ENCODE measurements at places on chromosomes 2 and 18. TPM values are rescaled to one million over a fixed set of nuclear protein-coding genes. Genes with fewer than 3 reads are reported as not detected.

The EEF1B2 gene
- total RNA-seq, result 1,180 TPM

GRCh38 chr2:177717831-177718618 is 325.5 kb downstream of the AGPS start:
- no peak for DNase-seq

The HS6ST1 gene
- 9.6 TPM for total RNA-seq

The SCN3A gene
- total RNA-seq, result not detected

The KIF1A gene
- total RNA-seq, result 3.3 TPM

- DNase-seq, result no peak
Measured at GRCh38 chr2:210169516-210170195, 1.6 kb downstream of the KANSL1L start.

DNA sequence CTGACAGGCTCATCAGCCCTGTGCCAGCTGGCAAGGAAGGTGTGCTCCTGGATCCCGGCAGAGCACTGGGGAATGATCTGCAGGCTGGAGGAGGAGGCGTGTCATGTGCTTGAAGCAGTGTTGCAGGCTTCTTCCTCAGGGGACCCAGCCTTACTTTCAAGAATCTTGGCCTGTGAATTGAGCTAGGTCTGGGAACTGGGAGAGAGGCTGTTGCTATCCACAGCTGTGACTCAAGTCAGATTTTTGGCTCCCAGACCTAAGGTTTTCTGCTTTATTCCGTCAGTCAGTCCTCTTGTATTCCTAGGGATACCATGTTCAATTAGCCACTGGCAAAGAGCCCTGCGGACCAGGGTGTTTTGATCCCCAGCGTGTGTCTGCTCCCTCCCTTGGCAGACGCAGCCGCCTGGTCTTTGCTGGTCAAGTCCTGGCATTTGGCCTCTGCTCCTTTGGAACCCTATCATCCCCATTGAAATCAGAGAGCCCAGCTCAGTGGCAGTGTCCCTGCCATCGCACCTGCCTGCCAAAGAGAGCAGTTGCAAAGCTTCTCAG is 32.4 kb downstream of the ASB1 start:
- DNase-seq, result no peak

- no peak for DNase-seq
Measured at GRCh38 chr2:97669448-97669847, at the start of gene C2orf92. Gene C2orf92 (plus strand): TSS chr2:97669713. CDS start chr2:97669789, 76 bp downstream.

- DNase-seq, result peak; percentile 4
Measured at GRCh38 chr2:233428008-233428407, 73.7 kb downstream of the DGKD start.

The G6PC2 gene
- total RNA-seq, result not detected

GRCh38 chr18:75249672-75250470 is 39.3 kb downstream of the TSHZ1 start:
- DNase-seq, result peak; percentile 31

GRCh38 chr18:62637807-62638687 is 77.3 kb upstream of the PHLPP1 start:
- peak; percentile 73 for DNase-seq

The ACADL gene
- total RNA-seq, result not detected

GRCh38 chr18:76791642-76792041 is 30.7 kb upstream of the ZNF236 start:
- no peak for DNase-seq

GRCh38 chr2:143356336-143356735 is 227.1 kb downstream of the ARHGAP15 start:
- DNase-seq, result no peak

- DNase-seq, result peak; percentile 74
Measured at GRCh38 chr2:45497355-45497754, 113.7 kb downstream of the SRBD1 start.

DNA sequence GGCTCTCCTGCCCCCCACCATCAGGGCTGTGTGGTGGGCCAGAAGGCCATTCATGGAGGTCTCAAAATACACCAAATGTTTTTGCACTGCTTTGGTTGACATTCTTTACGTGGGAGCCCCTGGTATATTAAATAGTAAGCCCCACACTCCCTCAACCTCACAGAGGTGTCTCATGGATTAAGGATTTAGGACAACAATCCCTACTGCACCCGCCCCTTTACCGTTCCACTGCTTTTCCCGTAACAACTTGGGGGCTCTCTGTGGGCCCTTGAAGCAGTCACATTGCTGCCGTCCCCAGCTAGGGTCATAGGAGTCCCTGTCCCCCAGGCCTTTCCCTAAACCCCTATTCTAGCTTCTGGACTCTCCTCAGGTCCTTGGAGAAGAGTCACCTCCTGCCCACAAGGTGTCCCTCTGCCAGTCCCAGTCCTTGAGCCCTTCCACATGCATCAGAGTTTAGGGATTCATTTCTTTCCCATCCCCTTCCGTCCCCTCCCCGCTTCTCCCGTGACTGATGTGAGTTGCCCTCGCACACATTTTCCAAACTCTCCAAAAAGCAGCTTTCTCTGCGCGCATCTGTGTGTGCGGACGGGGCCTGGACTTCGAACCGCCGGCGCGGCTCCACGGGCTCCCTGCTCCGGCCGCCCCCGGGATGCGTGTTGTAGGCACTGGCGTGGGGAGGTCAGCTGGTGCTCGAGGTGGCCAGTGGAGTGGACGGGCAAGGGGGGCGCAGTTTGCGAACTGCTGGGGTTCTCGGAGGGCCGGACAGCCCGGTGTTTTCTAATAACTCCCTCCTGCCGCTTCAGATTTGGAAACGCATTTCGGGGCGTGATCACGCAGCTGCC is 84.8 kb downstream of the LYPD1 start:
- no peak for DNase-seq

The OSR1 gene
- total RNA-seq, result not detected

The TACR1 gene
- total RNA-seq, result not detected

GRCh38 chr18:36179562-36180355 is 7.5 kb upstream of the MOCOS start:
- DNase-seq, result no peak

GRCh38 chr2:8652774-8653426 is 29.0 kb upstream of the ID2 start:
- no peak for DNase-seq

DNA sequence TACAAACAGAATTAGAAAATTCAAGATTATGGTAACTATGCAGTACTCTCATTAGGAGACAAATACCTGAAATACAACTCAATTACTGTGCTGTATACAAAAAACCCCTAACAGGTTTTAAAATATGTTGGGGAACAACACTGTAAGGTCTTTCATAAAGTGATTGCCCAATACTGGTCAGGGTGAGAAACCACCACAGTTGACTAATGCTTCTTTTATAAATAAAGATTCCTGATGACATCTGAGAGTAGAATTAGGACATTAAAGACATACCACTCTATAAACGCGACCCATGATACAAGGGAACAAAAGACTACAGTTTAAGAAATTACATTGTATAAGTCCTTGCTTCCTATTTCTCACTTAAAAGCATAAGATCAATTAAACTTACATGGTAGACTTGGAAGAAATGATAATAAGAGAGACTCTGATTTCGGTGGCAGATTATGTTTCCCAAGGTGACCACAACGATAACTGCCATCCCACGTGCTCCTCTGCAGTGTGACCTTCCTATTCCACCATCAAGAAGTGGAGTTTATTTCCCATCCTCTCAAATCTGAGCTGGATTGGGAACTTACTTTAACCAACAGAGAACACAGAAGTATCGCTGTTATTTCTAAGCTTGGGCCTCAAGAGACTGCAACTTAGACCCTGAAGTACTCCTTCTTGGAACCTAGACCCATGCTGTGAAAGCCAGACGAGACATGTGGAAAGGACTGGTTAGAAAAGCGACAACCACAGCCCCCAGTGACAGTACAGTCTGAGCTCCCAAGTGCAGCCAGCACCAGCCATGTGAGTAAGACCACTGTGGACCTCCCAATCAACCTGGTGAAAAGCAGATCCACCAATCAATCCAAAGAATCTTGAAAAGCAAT is 52.3 kb downstream of the ZNF521 start:
- DNase-seq, result no peak

- peak; percentile 74 for DNase-seq
Measured at GRCh38 chr2:233413559-233414272, 59.4 kb downstream of the DGKD start.

DNA sequence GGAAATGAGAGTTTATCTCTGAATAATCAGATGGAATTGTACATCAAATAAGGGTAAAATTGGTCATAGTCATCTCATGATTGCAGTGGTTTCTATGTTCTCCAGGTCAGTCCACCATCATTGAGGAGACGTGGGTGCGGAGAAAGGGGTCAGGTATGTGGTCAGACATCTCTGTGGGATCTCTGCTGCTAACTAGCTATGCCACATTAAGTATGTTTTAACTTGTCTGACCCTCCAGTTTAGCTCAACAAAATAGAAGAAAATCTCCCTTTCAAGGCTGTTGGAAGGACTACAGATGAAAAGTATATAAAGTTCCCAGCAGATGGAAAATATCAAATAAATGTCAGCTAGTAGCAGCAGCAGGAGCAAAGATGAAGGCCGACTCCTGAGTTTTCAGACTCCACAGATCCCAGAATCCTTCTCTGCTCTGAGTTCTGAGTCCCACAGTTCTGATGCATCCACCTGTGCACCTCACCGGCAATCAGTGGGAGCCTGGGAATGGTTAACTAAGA is 106.6 kb upstream of the CYP1B1 start:
- DNase-seq, result no peak

GRCh38 chr2:127658641-127659407 is 12.9 kb downstream of the GPR17 start:
- no peak for DNase-seq

- no peak for DNase-seq
Measured at GRCh38 chr2:12006850-12007249, 260.4 kb downstream of the LPIN1 start.

The HJURP gene
- 98.4 TPM for total RNA-seq

The PAIP2B gene
- total RNA-seq, result 2.2 TPM

All from activated CD4-positive, alpha-beta memory T cell treated with anti-CD3 and anti-CD28 coated beads for 36 hours (primary cell).